Activated T-cell treated with anti-CD3 and anti-CD28 coated beads, Interleukin-2, amount 50 U/mL, for 24 hours (primary cell): ENCODE measurements at places on chromosomes 16 and 17.

GRCh38 chr17:9935408-9935807 lies 30.3 kb upstream of the RCVRN start:
- no peak for DNase-seq

DNA sequence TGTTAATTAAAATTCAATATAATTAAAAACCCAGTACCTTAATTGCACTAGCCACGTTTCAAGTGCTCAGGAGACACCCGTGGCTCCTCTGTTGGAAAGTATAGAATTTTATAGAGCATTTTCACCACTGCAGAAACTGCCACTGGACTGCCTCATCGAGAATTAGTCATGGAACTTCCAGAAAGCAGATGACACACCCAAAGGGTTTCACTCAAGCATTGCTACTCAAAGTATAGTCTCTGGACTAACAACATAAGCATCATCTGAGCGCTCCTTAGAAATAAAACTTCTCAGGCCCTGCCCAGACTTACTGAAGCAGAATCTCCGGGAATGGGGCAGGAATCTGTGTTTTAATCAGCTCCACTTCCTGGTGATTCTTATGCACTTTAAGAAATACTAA lies 63.5 kb upstream of the GPR139 start:
- DNase-seq: no peak

DNA sequence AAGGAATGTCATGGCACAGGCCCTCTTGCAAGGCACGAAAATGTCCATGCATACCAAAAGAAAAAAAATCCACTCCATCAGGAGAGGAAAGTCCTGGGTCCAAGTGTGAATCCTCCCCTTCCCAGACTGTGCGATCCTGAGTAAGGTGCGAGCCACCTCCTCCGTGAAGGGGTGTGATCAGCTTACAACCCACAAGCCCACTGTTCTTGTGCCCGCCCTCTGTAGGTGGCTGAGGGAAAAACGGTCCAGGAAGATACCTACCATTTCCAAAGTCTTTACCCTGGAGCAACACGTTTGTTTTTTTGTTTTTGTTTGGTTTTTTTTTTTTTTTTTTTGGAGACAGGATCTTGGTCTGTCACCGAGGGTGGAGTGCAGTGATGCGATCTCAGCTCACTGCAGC lies 116.5 kb downstream of the ZNF423 start:
- DNase-seq: no peak

- no peak for DNase-seq
These were observed 35.4 kb downstream of the MRC2 start for GRCh38 chr17:62662855-62663254.

DNA sequence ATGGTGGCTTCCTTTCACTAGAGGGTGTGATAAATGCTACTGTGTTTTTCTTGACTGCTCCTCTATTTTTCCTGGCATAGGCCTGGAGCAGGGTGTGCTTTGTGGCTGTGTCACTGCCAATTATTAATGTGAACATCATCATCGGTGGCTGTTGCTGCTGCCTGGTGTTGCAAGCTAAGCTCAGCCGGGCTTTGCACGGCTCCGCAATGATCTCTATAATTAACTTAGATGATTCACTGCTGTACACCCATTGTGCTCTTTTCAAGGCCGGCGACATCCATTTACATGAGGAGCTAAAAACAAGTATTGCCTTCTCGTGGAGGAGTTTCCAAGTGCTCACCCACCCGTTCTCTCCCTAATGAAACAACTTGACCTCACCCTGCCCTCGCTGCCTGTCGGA lies 160.1 kb upstream of the IRX3 start:
- no peak for DNase-seq

GRCh38 chr16:57409870-57410587 lies 5.5 kb downstream of the CCL17 start:
- DNase-seq: no peak

GRCh38 chr16:84096447-84097005 lies 20.2 kb downstream of the MBTPS1 start:
- no peak for DNase-seq

DNA sequence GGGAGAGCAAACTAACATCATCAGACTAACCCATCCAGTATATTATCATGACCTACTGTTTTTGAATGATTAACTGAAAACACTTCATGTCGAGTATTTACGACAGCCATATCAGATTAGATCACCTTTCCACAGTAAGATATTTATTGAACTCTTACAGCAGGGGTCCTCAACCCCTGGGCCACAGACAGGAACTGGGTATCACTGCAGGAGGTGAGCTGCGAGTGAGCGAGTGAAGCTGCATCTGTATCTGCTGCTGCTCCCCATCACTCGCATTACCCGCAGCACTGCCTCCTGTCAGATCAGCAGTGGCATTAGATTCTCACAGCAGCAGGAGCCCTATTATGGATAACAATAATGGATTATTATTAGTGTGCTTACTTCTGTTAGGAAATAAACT lies 59.5 kb downstream of the NETO2 start:
- DNase-seq: no peak

DNA sequence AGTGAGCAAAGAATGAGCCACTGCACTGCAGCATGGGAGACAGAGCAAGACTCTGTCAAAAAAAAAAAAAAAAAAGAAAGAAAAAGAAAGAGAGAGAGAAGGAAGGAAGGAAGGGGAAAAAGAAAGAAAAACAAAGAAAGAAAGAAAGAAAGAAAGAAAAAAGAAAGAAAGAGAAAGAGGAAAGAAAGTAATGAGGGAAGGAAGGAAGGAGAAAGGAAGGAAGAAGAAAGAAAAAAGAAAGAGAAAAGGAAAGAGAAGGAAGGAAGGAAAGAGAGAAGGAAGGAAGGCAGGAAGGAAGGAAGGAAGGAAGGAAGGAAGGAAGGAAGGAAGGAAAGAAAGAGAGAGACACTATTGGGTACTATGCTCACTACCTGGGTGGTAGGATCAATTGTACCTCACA lies 122.2 kb upstream of the ERCC4 start:
- no peak for DNase-seq

DNA sequence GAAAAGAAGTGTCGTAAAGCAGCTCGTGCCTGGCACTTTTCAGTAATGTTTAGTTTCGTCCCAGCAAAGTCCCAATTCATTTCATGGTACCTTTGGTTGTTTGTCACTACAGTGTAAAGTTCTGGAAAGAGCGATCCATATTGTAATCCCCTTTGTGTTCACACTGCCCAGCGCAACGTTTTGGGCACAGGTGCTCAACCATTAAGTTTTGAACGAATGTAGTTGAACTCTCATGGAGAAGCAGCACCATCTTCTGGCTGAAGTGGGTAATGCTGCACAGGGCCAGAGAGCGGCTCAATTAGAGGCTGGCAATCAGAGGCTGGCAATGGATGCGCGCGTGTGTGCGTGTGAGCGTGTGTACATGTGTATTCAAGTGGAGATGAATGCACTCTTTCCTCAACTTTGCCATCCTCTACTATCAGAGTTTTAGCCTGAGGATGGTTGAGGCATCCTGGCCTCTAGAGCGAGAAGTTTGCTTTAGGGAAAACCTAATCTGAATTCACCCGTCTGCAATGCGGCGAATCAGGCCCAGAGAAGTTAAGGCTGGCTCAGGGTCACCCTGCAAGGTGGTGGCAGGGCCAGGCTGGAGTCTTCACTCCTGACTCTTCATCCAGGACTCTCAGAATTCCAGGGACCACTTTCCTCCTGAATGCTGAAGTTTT lies 29.9 kb downstream of the DYNLL2 start:
- peak; percentile 90 for DNase-seq

DNA sequence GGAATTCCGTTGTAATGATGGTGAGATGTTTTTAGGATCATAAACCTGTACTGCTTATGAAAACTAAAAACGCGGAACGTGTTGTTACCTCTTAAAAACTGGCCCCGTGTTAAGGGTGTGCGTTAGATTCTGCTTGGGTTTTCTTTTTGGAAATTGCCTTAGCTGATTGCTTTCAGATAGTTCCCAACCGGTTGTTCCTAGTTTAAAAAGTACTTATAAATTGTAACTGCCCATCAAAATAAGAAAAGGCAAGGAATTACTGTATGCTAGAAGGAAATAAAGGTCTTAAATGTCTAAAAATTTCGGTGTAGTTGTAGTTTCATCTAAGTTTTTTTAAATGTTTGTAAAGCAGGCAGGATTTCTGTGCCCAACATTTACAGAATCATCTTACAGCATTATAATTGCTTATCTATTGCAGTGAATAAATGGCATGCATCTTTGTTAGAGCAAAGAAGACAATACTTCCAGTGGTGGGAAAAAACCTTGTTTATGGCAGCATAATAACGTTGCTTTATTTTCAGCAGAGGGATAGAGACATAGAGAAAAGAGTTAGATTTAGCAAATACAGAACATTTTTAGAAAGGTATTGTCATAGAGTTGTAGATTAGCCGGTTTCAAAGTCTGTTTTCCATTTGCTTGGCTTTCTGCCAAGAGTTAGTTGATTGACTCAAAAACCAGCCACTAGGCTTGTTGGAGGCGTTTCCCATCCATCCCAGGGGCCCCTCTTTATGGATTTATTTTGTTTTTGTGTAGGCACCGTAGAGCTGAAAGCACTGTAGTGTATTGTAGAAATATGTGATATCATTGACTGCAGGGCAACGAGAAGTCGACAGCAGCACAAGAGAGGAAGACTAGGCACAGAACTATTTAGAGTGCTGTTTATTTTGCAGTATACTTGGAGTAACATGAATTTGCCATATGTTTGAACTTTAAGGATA lies 1.7 kb downstream of the PPM1D start:
- DNase-seq: peak; percentile 39

GRCh38 chr17:6868582-6868981 lies 37.1 kb upstream of the TEKT1 start:
- DNase-seq: no peak

- DNase-seq: no peak
These were observed 214.4 kb downstream of the C16orf78 start for GRCh38 chr16:49588026-49588425.

GRCh38 chr17:11840831-11841230 lies 156.4 kb downstream of the ZNF18 start:
- DNase-seq: no peak

DNA sequence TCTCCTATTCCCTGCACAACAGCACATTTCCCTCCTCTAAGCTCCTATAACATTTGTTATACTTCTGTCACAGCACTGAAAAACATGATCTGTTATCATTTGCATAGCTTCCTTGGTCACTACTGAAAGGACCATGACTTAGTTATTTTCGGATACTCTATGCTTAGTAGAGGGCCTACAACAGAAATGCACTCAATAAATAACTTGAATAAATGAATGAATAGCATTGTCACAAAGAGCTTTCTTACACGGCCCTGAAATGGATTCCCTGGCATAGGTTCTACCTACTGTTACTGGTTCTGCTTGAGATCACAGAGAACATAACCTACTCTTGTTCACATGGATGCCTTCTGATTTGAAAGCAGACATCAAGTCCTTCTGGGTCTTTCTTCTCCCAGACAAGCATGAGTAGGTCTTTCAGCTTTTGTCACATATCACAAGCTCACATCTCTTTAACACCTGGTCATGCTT lies 41.6 kb downstream of the MYO1D start:
- no peak for DNase-seq

DNA sequence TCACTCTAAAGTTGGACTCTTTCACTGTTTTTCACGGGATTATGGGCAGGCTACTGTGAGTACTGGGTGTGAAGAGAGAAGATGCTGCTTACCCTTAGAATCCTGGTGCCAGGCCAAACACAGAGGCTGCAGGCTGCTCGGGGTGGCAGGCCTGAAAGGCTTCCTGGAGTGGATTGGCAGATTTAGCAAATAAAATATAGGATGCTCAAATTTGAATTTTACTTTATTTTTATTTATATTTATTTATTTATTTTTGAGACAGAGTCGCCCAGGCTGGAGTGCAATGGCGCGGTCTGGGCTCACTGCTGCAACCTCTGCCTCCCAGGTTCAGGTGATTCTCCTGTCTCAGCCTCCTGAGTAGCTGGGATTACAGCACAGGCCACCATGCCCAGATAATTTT lies 14.9 kb upstream of the STAC2 start:
- peak; percentile 6 for DNase-seq
